ENCODE measurements at places on chromosomes 12 and 14.

DNA sequence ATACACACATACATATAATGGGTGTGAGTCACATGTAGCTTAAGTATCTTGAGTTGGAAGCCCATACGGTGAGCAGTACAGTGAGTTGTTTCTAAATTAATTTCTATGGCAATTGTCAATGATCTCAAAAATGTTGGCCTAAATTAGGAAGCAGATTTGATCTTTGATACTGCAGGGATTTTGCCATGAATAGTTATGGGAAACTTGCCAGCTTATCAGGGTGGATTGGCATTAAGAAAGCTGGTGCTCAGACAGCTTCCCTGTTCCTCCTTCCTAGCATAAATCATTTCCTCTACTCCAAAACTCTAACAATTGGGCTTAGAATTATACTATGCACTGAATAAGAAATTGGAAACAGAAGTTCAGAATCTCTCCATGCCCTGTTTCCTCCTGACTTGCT, 150.9 kb upstream of the FRMD6 start:
- no peak for DNase-seq

GRCh38 chr12:9331218-9331626, 123.0 kb upstream of the PZP start:
- DNase-seq = no peak

DNA sequence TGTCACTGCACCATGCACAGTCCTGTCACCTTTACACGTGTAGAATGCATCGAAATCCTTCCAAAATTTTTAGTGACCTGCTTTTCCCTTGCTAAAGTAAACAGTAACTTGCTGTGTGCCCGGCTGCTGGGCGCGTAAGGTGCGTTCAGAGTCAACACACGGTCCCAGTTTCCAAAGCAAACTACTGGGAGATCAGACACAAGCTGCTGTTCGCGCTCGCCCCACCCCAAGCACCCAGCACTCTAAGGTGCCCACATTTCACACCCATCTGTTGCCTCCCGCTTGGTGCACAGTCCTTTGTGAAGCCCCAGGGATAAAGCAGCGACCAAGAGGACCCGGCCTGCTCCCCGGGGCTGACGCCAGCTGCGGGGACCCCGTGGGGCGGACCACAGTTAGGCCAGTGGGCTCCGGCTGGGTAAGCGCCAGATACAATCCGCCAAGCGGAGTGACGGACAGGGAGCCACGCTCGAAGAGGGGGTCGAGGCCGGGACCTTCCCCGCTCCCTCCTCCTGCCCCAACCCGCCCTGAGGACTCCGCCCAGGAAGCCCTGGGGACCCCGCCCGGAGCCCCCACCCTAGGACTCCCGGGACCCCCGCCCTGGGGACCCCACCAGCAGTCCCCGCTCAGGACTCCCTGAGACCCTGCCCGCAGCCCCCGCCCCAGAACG, 633 bp downstream of the STX2 start:
- DNase-seq = no peak

- DNase-seq = no peak
Observed at GRCh38 chr12:130677957-130678558, 38.0 kb downstream of the RIMBP2 start.

DNA sequence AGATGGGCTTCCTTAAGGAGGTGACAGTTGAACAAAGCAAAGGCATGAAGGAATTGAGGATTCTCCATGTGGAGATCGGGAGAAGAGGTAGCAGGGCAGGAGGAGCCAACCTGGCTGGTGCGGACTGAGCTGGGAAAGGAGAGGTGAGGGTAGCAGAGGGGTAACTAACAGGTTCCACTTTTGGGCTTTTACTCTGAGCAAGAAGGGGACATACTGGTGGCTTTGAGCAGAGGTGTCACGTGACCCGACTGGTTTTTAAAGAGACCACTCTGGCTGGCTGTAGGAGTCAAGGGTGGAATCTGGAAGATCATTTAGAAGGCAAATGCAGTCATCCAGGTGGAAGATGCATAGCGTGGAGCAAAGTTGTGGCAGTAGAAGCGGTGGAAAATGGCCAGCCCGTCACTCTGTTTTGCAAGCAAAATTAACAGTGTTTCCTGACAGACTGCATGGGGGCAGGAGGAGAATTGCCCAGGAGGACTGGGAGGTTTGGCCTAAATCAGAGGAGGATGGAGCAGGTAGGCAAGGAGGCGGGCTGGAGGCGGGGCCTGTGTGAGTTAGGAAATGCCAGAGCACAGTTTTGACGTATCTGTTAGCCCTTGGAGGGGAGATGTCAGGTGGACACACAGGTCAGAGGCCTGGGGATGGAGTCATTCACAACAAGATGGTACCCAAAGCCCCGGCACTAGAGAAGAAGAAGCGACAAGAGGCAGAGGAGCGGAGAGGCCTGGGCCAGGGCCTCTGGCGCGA, 156.3 kb upstream of the FKBP4 start:
- DNase-seq = no peak

GRCh38 chr14:79011091-79011919, 841.1 kb downstream of the NRXN3 start:
- peak; percentile 70 for DNase-seq

DNA sequence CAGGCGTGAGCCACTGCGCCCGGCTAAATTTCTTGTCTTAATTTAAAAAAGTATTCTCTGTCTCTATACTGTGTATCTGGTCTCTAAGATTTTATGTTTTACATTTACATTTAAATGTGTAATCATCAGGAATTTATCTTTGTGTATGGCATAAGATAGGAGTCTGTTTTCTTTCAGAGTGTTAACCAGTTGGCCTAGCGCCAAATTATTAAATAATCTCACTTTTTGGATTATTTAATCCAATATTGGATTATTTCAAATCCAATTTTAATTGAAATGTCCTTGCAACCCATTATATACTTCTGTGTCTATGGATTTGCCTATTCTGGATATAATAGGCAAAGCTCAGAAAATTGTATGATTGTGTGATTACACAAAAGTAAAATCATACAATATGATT, 45.0 kb downstream of the BAZ2A start:
- DNase-seq = no peak

- DNase-seq = no peak
Observed at GRCh38 chr14:92494512-92494911, 19.1 kb upstream of the RIN3 start.

DNA sequence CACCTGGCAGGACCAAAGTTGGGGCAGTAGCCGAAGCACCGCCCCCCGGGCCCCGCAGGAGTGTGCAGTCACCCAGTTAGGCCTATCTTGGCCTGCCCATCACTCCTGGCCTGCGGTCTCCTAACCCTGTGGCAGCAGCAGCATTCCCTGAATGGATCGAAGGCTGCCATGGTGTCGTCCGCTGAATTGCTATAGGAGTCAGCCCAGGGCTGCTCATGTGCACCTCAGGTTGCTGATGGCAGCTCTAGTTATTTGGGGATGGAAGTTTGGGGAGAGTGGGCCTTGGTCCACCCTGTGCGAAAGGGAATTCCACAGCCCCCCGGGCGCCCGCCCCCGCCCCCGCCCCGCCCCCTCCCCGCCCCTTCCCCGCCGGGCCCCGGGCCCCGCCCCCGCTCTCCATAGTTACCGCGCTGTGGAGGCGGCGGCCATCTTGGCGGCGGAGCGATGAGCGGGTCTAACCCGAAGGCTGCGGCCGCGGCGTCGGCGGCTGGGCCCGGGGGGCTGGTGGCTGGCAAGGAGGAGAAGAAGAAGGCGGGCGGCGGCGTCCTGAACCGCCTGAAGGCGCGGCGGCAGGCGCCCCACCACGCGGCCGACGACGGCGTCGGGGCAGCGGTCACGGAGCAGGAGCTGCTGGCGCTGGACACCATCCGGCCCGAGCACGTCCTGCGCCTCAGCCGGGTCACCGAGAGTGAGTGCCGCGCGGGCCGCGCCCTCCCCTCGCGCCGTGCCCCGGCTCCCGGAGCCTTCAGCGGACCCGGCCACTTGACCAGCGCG, at the start of gene UNC119B:
Gene UNC119B (plus strand): TSS at position 428 of the 774 bp plus-strand sequence. CDS start 17 bp downstream, at position 445.
- no peak for DNase-seq

GRCh38 chr12:14317362-14318146, 47.9 kb upstream of the ATF7IP start:
- DNase-seq = no peak

DNA sequence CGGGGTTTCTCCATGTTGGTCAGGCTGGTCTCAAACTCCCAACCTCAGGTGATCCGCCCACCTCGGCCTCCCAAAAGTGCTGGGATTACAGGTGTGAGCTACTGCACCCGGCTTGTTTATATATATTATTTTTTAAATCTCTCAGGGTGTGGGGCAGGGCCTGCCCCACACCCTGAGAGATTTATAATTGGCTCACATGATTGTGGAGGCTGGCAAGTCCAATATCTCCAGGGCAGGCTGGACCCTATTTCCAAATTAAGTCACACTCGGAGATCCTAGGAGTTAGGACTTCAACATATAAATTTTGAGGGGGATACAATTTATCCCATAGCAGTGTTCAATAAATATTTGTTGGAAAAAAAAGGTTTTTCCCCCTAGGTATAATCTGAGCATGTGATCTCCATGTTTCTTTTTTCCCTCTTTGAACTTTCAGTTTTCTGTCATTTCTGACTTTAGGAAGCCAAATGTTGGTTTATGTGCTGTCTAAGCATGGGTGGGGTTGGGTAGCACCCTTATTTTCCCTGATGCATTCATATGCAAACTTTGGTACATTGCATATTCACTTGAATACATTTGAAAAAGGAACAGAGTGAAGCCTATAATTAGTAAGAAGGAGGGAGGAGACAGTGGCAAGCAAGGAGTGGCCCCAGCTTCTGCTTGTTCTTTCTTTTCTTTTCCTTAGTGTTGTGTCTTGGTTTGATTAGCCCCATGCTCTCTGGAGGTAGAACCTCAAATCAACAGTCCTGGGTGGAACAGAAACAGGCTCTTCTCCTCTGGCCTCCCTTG, 8.7 kb upstream of the A2ML1 start:
- DNase-seq = no peak

DNA sequence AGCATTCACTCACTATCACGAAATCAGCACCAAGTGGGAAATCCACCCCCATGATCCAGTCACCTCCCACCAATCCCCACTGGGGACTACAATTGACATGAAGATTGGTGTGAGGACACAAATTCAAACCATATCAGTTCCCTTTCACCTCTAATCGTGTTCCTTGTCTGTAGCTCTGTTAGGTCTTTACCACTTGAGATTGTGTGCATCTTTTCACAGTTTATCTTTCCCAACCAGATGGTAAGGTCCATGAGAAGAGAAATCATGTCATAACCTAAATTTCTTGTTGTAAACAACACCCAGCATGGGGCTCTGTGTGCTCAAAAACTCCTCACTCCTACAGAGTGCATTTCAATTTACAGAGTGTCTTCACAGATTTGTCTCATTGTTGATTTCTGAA, 27.1 kb upstream of the PCED1B start:
- DNase-seq = no peak

DNA sequence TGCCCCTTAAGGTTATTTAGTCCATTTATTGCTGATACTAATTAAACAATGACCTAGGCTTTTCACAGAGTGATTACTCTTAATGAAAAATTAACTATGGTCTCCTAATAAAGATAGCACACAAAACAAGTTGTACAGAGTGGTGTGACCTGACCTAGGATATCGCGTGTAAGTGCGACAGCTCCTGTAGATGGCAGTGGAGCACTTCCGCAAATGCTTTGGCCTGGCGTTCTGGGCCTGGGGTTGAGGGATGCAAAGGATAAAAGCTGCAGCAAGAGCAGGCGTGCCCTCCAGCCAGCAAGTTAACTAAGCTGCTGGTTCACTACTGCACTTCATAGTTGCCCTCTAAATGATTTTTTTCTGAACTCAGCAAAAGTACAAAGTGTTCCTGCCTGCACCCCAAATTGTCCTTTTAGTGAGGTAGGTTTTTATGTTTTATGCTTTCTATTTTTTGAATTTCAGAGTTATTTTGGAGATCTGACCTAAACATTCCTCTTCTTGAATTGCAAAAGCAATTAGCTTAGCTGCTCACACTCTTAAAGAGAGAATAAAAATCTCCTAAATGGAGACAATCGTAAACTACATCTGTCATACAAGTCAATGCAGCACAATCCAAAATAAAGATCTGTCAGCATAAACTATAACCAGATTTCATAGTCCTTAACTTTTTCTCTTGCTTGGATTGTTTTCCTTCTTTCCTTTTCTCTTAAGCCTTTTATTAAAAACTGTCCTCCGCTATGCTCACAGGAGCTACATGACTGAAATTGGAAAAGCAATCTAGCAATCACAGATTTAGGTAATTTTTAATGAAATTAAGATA, 379.6 kb downstream of the LRIG3 start:
- peak; percentile 77 for DNase-seq

- no peak for DNase-seq
Observed at GRCh38 chr14:100059438-100059781, 5.8 kb upstream of the EVL start.

DNA sequence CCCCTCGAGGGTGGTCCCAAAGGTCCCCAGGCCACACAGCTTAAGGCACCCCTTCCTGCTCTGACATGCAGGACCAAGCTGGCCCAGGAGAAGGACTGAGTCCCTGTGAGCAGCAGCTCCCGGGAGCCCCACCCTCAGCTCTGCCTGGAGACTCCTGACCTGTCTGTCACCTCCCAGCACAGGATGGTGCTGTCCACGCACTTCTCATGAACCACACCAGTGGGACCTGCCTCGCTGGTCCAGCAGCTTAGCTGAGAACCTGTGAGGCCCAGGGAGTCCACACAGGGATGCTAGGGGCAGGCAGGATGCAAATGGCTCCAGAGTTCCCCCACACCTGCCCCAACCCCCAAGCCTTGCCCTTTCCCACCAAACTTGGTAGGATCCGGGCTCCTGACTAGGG, 27.7 kb downstream of the CCDC85C start:
- DNase-seq = no peak

GRCh38 chr14:75372260-75372659, 55.6 kb upstream of the JDP2 start:
- no peak for DNase-seq

- DNase-seq = no peak
Observed at GRCh38 chr14:34161351-34162082, 210.6 kb upstream of the EGLN3 start.

DNA sequence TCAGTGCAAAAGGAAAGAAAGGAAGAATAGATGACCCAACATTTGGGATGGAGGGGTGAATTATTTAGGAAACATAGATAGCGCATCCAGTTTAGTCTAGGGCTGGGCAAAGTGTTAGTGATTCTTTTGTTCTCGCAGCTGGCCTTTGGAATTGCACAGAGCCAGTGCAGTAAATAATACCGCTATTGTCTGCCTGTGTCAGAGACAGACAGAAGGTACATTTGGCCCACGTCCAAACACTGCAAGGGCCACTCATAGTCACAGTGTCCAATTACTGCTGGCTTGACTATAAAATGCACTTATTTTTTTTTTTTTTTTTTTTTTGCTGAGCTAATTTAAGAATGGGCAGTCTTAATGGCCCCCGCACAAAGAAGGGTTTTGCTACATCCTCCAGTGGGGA, 638.6 kb downstream of the BCL11B start:
- DNase-seq = no peak

- DNase-seq = no peak
Observed at GRCh38 chr12:102625819-102626218, 145.5 kb upstream of the IGF1 start.

DNA sequence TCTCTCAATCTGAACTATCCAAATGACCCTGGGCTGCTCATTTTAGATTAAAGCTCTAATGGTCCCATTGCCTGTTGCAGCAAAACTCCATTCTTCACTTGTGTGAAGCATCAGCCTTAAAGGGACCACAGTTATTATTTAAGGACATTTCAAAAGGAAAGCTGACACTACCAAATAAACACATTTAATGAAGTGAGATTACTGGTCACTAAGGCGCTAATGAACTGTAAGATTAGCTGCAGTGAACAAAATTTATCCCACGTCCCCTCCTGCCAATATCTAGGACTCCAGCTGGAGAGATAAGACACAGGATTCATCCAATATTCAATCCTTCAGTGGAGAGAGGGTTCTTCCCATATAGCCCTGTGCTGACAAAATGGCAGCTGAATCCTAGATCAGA, 1029.2 kb upstream of the SEL1L start:
- no peak for DNase-seq

Measured in non-pigmented ciliary epithelial cell (primary cell).